Myocyte (in vitro differentiated cells): ENCODE measurements at places on chromosomes 1 and 21. TPM values are rescaled to one million over a fixed set of nuclear protein-coding genes. Genes with fewer than 3 reads are reported as not detected.

MCOLN3 gene
- 2.9 and 3.0 TPM in 2 replicates for total RNA-seq

GCSAML gene
- not detected in 2 replicates for total RNA-seq

- no peak for DNase-seq
These were observed 233.4 kb downstream of the DSCAM start for GRCh38 chr21:40613546-40614030.

DNA sequence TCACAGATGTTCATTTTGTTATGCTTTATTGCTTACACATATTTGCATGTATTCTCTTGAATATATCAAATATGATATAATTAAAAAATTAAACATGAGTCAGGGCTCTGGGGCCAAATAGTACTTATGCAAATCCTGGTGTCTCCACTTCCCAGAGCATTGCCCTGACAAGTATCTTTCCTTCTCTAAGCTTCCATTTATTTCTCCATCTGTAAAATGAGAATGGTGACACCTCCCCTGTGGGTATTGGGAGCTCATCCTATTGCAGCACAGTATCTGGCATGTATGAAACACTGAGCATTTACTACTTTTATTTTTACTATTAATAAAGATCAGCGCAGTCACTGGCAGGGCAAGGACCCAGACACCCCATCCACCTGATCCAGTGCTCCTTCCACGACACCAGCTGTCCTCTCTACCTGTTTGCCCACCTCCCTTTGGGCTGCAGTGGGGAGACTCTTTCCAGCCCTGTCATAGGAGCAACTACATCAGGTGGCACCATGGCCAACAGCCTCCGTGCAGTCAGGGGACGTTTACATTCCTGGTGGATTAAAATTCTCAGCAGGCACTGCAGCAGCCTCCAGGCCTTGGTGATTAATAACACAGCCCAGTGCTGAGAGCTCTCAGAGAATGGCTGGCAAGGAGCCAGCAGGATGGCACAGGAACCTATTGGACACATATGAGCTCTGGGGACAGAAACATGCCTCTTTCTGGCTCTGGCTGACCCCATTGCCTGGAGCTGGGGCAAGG lies 113.0 kb downstream of the DMRTB1 start:
- peak; percentile 87 for DNase-seq

BRDT gene
- not detected in 2 replicates for total RNA-seq

GRCh38 chr1:234535763-234536515 lies 57.0 kb upstream of the TARBP1 start:
- peak; percentile 23 for DNase-seq

- peak; percentile 86 for DNase-seq
These were observed 3.8 kb upstream of the MYOG start for GRCh38 chr1:203089651-203090045.

DNA sequence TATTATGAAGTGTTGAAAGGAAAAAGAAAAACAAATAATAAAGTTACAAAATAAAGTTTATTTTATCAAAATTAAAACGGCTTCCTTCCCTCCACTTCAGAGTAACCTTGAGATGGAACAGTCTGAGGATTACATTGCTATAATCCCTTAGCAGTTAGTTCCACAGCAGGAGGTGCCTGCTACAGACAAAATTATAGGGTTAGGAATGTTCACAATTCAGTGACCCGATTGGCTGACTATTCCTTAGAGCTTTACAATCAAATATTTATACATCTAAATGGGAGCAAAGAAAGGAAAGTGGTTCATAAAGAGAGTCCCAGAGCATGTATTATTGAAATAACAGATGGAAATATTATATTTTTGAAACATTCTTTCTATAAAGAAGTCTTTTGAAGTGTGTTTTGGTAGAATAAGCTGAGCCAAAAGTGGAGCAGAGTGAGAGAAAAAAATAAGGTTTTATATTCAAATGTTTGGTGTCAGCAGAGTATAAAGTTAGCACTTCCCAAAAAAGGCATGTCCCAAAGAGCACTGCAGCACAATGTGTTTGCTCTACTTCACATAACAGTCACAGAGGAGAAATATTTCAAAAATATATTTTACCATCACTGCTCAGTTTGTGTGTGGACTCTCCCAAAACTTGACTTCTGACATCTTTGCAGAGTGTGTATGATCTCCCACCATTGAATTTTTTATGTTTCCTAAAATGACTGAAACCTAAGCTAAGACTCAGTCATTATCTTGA lies 71.4 kb upstream of the GORAB start:
- DNase-seq, result peak; percentile 16

COL16A1 gene
- 27.9 and 37.7 TPM in 2 replicates for total RNA-seq
